Activated T-cell treated with anti-CD3 and anti-CD28 coated beads, Interleukin-2, amount 50 U/mL, for 1 hour (primary cell): ENCODE measurements at places on chromosomes 2 and 18.

GRCh38 chr2:112656679-112657078 lies 10.9 kb downstream of the SLC20A1 start:
- no peak for DNase-seq

DNA sequence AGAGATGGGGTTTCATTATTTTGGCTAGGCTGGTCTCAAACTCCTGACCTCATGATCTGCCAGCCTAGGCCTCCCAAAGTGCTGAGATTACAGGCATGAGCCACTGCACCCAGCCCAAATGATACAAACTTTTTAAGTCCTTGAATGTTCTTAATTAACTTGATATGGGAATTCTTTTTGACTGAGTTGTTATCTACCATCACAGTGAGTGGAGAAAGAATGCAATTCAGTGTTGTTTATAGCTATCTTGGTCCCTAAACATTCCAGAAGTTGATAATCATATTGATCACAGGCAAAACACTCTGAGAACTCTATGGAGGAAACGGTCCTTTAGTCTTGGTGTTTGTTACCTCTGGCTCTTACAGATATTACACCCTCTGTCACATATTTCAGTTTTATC lies 1072.5 kb downstream of the SUCLG1 start:
- DNase-seq = no peak

DNA sequence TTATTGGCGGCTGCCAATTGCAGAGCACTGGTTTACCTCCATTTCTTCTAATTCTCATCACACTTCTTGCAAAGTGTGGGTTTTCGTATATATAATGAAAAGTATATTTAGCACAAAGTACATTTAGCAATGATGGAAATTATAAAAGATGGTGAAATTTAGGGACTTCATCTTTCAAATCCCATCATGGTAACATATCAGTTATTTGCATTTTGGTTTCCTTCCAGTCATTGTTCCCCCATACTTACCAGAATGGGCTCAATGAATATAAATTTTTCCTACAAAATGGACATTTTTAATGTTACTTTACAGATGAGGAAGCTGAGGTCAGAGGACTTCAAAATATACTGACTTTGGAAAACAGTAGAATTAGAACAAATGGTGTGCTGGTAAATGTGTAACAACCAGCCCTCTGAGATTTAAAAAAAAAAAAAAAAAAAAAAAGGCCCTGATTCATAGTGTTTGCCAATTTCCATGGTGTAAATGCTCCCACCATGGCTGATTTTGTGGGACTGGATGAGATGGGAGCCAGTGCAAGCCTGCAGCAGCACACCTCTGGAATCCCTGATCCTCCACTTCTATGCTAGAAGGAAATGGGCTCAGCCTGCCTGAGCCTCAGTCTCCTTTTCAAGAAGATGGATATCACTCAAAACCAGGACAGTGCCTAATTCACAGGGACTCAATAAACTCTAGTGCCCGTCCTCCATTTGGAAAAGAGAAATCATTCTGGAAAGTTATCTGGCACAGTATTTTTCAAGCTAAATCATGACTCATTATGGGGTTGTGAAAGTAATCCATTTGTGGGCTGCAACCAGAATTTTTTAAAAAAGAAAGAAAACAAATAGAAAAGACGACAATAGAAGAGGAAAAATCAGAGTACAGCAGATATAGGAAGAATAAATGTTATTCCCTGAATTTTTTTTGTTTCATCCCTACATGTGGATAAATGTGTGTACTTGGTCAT lies 34.0 kb downstream of the LBH start:
- DNase-seq = no peak

GRCh38 chr2:86577817-86578456 lies 14.7 kb upstream of the CHMP3 start:
- DNase-seq = no peak

GRCh38 chr2:73110168-73111072 lies 2.3 kb downstream of the RAB11FIP5 start:
- no peak for DNase-seq

- DNase-seq = no peak
Measured at GRCh38 chr2:30112561-30112960, 34.2 kb upstream of the YPEL5 start.

GRCh38 chr2:39686456-39686855 lies 20.7 kb downstream of the TMEM178A start:
- DNase-seq = no peak
